Stimulated activated CD8-positive, alpha-beta memory T cell treated with anti-CD3 and anti-CD28 coated beads, Interleukin-15, amount 100 ng/mL, for 48 hours (primary cell): ENCODE measurements at places on chromosomes 12 and 14.

DNA sequence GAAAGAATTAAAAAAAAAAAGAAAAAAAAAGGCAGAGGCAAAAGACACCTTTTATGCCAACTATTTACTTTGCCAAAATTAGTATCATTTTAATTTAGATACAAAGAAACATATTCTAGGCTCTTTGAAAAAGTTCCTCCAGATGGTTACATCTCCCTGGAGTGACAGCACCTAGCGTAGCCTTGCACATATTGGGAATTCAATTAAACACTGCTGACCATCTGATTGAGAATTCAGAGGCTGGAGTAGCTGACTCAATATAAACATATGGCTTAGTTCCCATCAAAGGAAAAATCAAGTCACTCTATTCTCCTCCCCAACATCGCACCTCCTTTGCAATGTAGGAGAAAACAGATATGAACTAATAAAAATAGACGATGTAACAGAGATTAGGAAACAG, 36.4 kb downstream of the ANKS1B start:
- no peak for DNase-seq

DNA sequence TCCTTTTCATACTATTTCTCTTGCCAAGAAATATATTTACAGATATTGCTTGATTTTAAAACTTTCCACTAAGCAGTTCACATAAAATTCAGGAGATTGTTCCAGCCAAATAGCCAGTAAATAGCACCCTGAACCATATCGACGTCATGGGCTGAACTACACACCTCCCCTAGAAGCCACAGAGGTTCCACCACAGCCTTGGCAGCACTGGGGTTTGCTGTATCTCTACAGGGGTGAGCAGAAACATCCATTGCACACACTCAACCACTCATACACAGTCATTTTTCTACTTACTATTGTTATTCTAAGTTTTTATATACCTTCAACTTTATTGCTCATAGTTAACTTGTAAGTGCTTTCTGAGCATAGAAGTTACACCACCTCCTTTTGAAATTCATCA, 8.1 kb upstream of the EIF2S3B start:
- DNase-seq: peak; percentile 75

DNA sequence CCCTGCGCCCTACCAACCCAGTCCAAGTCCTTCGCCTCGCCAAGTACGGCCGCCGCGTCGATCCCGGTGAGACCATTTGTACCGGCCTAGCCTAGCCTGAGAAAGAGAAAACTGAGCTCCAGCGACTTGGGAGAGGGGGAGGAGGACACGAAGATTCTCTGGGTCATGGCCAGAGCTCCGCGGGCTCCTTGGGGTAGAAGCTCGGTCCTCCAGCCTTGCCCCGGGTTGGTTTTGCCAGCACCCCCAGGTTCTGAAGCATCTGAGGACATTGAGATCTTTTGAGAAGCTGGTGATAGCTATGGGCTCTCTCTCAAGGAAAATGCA, 7.3 kb downstream of the LHX5 start:
- DNase-seq: no peak

DNA sequence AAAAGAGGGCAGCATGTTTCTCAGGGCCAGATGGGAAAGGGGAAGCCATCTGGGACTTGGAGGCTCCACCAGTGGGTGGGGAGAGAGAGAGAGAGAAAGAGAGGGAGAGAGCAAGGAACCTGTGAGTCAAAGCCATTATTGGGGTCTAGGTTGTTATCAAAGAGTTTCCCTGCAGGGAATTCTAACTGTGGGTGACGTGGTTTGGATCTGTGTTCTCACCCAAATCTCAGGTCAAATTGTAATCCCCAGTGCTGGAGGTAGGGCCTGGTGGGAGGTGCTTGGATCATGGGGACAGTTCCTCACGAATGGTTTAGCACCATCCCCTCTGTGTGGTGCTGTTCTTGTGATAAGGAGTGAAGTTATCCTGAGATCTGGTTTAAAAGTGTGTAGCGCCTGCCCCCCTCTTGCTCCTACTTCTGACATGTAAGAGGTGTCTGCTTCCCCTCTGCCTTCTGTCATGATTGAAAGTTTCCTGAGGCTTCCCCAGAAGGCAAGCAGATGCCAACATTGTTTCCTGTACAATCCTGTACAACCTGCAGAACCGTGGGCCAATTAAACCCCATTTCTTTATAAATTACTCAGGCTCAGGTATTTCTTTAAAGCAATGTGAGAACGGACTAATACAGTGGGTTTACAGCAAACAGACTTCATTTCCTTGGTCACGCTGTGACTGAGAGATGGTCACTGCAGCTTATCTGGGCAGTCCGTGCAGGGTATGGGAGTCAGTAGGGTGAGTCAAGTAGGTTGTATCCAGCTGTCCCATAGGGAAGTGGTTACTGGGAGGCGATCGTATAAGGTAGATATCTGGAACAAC, 52.4 kb downstream of the CCDC91 start:
- no peak for DNase-seq

- DNase-seq: no peak
Measured at GRCh38 chr12:97112136-97112535, 205.1 kb downstream of the NEDD1 start.

GRCh38 chr12:117599849-117600248, 238.4 kb upstream of the NOS1 start:
- DNase-seq: no peak

DNA sequence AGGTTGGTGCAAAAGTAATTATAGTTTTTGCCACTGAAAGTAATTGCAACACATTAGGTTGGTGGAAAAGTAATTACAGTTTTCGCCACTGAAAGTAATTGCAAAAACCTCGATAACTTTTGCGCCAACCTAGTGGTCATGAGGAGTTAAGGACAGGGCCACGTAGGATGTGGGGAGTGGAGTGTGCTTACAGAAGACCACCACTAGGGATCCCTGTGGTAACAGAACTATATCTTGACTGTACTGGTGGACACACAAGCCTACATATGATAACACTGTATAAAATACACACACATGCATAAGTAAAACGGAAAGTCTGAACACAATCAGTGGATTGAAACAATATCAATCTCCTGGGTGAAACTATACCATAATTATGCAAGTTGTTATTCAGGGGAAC, 187.4 kb upstream of the ABCD2 start:
- DNase-seq: no peak

GRCh38 chr12:123571343-123571813, 13.0 kb upstream of the TMED2 start:
- no peak for DNase-seq

GRCh38 chr14:104860414-104860813, 4.7 kb upstream of the CEP170B start:
- no peak for DNase-seq

GRCh38 chr14:73776194-73776537, 62.0 kb upstream of the PNMA1 start:
- no peak for DNase-seq

DNA sequence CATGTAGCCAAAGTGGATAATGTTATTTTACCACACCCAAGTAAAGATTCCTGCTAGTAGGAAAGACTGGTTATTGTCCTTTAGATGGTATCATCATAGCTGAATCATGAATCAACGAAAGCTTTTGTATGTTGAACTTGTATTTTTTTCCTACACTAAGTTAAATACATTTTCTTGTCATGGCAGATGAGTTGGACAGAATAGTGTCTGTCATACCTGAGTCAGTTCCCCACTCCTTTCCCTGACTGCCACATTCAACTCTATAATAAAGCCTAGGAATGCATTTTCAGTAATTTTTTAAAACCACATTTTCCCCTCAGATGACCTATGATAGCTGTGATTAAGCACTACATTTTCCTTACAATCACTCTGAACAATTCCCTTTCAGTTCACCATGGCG, 9.3 kb upstream of the PTHLH start:
- DNase-seq: no peak

GRCh38 chr12:126247936-126248335, 1182.7 kb downstream of the AACS start:
- no peak for DNase-seq

DNA sequence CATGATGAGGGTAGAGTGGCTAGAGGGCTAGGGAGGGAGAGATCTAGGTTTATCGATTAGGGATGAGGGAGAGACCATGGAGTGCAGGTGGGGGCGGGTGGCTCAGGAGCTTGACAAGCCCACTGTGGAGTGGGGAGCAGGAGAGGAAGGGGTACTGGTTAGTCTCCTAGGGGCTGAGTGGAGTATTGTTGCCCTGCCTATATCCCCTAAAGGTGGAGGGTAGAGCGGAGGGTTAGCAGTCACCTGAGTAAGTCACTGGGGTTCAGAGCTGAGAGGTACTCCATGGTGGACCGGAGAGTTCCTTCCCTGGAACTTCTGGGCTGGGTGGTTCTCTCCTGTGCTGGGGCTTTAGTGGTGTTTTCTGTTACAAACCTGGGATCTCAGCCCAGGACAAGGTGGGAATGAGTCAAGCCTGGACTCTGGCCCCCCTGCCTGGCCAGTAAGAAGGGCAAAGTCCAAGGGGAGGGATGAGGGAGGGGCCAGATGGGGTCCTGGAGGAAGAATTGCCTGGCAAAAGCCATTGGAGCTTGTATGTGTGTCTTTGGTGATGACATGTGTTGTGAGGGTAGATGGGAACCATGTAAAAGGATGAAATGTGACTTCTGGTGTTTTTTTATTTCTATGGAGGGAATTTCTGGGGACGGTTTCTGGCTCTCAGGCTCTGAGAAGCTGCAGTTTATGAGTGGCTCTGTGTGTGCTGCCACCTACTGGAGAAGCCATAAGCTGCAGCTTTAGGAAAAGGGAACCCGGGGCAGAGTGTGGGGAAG, at the start of gene CIDEB:
CIDEB (minus strand) TSS at position 403 of the 767 bp plus-strand sequence; CDS start at position 284, 119 bp downstream.
- DNase-seq: no peak

GRCh38 chr12:57012600-57013465, 3.5 kb downstream of the TAC3 start:
- no peak for DNase-seq

GRCh38 chr14:39740454-39740853, 308.2 kb upstream of the FBXO33 start:
- DNase-seq: no peak

DNA sequence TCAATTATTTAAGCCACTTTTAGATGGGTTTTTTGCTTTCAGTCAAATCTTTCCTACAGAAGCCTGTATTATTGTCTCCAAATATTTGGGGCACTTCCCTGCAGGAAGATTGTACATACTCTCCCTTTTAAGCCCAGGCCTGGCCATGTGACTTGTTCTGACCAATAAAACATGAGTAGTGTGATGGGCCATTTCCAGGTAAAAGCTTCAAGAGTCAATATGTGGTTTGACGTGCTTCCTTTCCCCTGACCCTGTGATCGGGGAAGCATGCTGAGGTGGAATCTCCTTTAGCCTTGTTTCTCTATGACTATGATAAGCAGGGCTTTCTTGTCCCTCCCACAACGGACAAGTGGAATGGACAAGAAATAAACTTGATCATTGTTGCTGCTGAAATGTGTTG, 14.2 kb upstream of the NIN start:
- no peak for DNase-seq

DNA sequence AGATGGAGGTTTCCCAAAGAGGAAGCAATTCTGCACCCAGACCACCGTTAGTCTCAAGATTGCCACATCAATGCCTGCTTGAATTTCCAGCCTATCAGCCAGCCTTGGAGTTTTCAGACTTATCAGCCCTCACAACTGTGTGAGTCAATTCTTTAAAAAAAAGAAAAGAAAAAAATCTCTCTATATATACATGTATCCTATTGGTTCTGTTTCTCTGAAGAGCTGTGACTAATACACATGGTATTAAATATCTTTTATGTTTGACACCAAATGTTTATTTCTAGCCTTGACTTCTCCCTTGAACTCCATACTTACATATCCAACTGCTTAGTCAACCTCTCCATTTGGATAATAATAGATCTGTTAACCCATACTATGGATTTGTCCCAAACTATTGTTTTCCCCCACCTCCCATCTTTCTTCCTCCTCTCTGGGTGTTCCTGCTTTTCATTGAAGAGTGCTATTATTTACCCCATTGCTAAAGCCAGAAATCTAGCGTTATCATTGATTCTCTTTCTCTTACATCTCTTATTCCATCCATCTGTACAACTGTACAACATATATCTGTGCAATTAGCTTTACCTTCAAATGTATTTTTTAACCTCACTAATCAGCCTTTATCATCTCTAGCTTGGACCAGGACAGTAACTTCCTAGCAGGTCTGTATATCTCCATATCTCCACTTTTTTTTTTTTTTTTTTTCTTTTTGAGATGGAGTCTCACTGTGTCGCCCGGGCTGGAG, 22.7 kb upstream of the EID3 start:
- no peak for DNase-seq

DNA sequence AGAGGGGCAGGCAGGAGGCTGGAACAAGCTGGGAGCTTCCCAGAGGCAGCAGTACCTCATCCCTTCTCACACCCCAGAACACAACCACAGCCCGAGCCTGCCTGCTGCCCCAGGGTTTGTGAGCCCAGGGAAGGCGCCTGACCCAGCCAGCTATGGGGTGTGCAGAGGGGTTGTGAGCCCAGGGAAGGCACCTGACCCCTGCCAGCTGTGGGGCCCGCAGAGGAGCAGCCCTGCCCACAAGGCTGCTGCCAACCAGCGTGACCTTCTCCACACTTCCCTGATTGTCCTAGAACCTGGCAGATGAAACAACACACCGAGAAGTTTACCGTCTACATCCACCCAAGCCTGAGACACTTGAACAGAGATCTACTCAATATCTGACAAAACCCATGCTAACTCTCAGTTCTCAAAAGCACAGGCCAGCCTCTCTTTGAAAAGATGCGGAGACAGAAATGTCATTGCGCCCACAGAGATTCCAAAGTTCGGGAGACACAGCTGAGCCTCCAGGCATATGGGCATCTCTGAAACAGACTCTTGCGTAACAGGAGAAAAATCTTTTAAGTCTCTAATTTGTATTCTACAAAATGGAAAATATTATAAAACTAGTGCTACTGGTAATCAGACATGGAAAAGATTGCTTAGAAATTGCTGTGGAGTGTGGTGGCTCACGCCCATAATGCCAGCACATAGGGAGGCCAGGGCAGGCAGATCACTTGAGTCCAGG, 47.3 kb downstream of the SFSWAP start:
- DNase-seq: no peak

GRCh38 chr14:37051153-37051552, 121.3 kb downstream of the SLC25A21 start:
- no peak for DNase-seq

DNA sequence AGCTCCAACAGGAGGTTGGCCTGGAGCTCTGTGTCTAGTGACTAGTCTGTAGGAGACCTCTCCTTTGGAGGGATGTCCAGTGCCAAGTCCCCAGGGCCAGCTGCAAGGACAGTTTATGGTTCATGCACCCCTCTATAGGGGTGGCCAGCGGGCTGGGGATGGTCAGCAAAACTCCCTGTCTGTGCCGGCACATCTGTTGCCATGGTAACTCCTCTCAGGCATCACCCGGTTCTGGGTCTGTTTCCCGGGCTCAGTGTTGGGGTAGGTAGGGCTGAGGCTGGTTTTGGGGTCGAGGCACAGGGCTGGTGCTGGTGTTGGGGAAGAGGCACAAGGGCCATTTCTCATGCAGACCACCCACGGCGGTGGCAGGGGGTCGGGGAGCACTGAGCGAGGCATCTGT, 196.8 kb downstream of the RBM19 start:
- DNase-seq: no peak

GRCh38 chr14:72968316-72968715, 42.1 kb downstream of the DCAF4 start:
- no peak for DNase-seq

- DNase-seq: no peak
Measured at GRCh38 chr14:98514016-98514415, 758.0 kb downstream of the BCL11B start.

- no peak for DNase-seq
Measured at GRCh38 chr12:106118381-106119130, 20.2 kb downstream of the NUAK1 start.
